ENCODE measurements at places on chromosomes 4 and X.

GRCh38 chrX:22203186-22203585 lies 69.5 kb upstream of the CBLL2 start:
- no peak for DNase-seq

DNA sequence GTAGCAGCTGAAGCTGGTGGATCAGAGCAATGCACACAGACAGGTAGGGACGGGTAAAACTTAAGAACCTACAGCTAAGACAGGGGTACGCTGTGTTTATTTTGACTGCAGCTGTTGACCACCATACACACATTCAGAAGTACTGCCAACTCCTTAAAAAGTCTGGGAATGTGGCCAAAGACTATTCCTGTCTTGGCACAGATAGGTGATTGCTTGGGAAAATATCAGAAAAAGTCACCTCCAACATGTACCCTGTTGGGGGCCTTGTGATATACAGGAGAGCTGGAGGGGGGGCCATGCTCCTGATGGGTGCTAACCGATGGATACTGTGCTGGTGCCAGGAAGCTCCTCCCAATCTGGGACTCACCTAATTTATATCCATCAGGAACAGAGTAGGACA lies 121.2 kb downstream of the VCX2 start:
- DNase-seq: no peak

DNA sequence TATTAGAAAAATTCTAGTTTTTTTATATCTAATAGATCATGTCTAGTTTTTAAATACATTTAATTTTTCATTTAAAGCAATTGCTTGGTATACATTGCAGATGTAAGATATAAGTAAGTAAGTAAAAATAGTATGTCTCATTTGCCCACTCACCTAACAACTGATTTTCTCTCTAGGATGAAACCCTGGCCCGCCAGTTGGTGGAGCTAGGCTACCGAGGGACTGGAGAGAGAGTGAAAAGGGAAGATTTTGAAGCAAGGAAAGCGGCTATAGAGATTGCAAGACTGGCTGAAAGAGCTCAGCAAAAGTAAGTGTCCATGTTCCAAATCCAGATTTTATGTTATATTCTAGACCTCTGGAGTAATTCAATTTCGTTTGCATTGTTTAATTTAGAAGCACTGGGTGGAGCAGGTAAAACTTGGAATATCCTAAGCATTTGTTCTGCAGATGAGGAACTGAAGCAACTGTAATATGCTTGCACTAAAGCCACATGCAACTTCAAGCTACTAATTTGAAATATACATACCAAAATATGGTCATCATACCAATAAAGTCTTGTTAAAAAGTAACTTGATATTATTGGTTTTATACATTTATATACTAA lies 27.1 kb downstream of the CFAP299 start:
- peak; percentile 51 for DNase-seq

GRCh38 chr4:145103496-145103895 lies 5.4 kb downstream of the ABCE1 start:
- no peak for DNase-seq

- no peak for DNase-seq
Measured at GRCh38 chrX:119672426-119672825, 20.5 kb downstream of the SEPTIN6 start.

DNA sequence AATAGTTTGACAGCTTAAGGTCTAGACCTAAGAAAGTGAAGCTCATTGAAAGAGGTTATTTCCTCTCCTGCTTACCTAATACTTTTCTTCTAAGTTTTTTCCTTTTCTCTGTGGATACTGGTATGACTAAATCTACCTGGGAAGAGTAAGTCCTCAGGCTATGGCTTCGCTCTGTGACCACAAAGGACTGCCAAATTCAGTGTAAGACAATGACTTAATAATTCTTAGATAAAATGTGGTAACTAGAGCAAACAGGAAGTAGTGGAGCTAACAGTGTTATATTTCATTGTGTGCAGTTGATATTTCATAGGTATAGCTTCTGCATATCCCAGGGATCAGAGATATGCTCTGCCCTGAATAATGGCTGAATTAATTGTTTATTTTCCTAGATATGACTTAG lies 418.9 kb downstream of the CCSER1 start:
- DNase-seq: no peak

GRCh38 chr4:162535121-162535520 lies 371.3 kb upstream of the FSTL5 start:
- no peak for DNase-seq

DNA sequence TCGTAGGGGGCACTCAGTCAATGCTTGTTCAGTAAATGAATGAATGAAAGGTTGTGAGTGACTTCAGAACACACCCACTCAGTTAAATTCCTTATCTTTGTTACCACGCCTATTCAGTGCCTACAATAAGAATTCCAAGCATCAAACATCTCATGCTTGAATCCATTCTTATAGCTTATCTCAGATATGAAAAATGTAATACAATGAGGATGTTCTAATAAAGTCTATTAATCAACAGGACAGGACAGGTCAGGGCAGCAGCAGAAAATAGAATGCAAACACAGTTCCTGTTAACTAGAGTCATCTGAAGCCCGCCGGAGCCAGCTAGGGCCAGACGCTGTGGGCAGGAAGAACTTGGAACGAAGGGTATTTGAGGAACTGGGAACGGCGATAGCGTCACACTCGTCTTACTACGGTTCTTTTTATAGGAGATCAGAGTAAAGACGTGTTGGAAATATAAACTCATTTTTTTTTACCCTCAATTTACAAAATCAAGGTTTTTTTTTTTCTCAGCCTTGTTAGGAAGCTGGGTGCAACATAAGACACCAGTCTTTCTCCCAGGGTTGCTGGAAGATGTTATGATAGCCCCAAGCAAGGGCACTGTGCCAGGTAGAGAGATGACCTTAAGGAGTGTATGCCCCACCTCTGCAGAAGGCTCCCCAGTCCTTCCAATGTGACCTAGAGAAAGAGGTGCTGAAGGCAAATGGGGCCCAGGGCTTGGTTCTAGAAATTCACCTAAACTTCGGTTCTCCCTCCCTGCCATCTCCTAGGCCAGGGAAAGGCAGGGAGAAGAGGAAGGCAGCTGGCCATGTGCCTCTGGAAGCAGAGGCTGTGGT lies 48.3 kb downstream of the SEL1L3 start:
- no peak for DNase-seq

DNA sequence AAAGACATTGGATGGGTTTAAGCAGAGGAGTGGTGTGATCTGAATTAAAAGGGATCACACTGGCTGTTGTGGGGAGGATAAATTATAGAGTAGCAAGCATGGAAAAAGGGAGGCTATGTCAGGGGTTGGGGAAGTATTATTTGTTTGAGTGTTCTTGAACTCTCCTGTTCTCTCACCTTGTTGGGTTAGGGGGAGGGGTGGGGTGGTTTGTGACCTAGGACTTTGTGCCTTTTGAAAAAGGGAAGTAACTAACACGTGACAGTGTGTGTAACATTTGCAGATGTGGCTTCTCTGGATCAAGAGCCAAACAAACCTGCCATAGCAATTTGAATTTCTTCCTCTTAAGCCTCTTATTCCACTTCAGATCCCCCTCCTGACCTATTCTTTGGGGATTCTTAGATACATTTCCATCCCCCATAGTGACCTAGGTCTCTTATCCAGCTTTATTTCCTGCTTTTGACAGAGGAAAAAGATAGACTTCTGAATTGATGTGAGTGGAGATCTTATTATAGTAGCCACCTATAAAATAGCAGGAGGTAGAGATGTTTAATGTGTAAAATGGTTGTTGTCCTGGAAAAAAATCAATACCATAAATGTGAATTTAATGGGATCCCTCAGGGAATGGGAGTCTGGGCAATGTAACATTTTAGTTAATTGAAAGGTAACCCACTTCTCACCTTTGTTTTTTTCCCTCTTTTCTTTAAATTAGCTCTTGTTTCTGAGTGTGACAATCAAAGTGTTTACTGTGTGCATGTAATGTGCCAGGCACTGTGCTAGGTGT lies 120.4 kb downstream of the CT47B1 start:
- no peak for DNase-seq

DNA sequence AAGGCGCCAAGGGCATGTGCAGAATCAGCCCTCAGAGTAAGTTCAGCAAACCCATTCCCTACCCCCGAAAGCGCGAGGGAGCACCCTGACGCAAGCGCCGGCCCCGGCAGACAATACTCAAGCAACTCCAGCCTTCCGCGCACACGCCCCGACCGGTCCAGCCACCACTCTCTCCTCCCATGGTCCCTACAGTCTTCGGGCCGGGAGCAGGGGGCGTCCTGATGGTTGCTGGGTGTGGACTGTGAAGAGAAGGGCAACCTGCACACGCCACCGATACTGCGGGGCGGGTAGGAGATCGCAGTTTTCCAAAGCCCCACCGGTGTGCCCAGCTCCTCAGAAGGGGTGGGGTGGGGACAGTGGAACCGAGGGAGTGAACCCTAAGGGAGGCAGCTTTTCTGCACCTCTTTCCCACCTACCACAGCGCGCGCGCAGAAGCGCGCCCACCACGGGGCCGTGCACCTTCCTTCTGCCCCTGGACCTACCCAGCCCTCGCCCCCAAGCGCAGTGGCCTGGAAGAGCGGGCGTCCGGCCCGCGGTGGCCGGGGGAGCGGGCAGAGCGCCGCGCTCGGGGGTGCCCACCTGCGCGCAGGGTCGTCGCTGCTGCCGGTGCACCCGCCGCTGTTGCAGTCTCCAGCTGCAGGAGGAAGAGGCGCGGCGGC lies 650.2 kb upstream of the DIPK2B start:
- peak; percentile 37 for DNase-seq

GRCh38 chrX:10945498-10945897 lies 165.6 kb upstream of the HCCS start:
- no peak for DNase-seq

- no peak for DNase-seq
Measured at GRCh38 chrX:40952855-40953254, 132.4 kb upstream of the USP9X start.

GRCh38 chrX:139554376-139554775 lies 23.8 kb downstream of the F9 start:
- DNase-seq: no peak

GRCh38 chr4:168636040-168636439 lies 139.2 kb downstream of the PALLD start:
- no peak for DNase-seq

DNA sequence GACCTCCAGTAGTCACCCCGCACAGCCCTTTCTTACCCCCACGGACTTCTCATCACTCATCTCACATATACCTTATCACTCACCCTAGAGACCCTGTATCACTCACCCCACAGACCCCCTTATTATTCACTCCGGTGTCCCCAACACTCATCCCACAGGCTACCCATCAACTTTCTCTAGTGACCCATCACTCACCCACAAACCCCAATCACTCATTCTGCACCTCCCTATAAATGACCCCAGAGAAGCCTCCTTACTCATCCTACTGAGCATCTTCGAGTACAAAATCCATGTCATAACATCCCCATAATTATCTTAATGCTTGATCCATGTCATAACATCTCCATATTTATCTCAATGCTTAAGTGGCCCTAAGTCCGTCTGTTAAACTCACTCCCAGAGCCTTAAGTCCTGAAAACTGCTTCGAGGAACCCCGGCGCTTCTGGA lies 934 bp downstream of the ZNF41 start:
- peak; percentile 6 for DNase-seq

Data from stimulated activated naive CD8-positive, alpha-beta T cell treated with anti-CD3 and anti-CD28 coated beads, Interleukin-15, Interleukin-2, amounts not matched to agents 100 U/mL and 50 U/mL, for 24 hours (primary cell).